ENCODE measurements at places on chromosomes 12 and 14.

DNA sequence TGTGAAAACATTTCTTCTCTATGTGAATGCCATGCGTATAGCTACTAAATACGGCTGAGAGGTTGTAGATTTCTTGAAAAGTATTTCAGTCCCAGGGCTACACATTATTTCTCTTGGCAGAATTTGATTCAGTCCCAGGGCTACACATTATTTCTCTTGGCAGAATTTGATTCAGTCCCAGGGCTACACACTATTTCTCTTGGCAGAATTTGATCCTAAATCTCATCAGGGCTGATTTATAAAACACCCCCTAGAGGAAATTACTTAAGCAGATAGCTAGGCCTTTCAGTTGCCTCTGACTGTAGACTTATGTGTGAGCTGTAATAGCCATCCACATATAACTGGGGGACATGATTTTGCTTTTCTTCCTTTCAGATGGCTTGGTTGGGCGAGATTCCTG, 50.4 kb downstream of the AK7 start:
- H3K4me1 ChIP-seq = no peaks in the 10 kb centered on the region
- no peak overlapping the region for H3K27ac ChIP-seq
- H3K27me3 ChIP-seq = no peaks in the 10 kb centered on the region
- no peak overlapping the region for H3K4me3 ChIP-seq
- H3K36me3 ChIP-seq = no peaks in the 10 kb centered on the region

GRCh38 chr14:67569651-67570290, 30.3 kb downstream of the PIGH start:
- H3K36me3 ChIP-seq = no peaks in the 10 kb centered on the region
- H3K4me3 ChIP-seq = no peak overlapping the region

DNA sequence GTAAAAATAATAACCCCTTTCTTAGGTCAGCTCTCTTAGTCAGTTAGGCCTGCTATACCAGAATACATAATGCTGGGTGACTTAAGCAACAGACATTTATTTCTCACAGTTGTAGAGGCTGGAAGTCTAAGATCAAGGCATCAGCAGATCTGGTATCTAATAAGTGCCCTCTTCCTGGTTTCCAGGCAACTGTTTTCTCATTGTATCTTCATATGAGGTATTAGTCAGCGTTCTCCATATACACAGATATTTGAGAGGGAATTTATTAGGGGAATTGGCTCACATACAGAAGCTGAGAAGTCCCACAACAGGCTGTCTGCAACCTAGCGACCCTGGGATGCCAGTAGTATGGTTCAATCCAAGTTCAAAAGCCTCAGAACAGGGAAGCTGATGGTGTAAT, 896.0 kb downstream of the GALC start:
- H3K36me3 ChIP-seq = no peaks in the 10 kb centered on the region
- H3K27ac ChIP-seq = no peak overlapping the region
- DNase-seq = no peak
- H3K4me3 ChIP-seq = no peak overlapping the region
- H3K27me3 ChIP-seq = no peaks in the 10 kb centered on the region
- no peaks in the 10 kb centered on the region for H3K4me1 ChIP-seq

- no peak overlapping the region for H3K4me3 ChIP-seq
- no peaks in the 10 kb centered on the region for H3K4me1 ChIP-seq
- DNase-seq = no peak
- H3K27me3 ChIP-seq = peaks cover 4% of the 10 kb centered on the region
- H3K27ac ChIP-seq = no peak overlapping the region
- no peaks in the 10 kb centered on the region for H3K36me3 ChIP-seq
These were observed 8.5 kb upstream of the FZD10 start for GRCh38 chr12:130153803-130154202.
